Transverse colon (tissue), 4 donors: ENCODE measurements at places on chromosomes 12 and 14. TPM values are rescaled to one million over a fixed set of nuclear protein-coding genes. Genes with fewer than 3 reads are reported as not detected.

DNA sequence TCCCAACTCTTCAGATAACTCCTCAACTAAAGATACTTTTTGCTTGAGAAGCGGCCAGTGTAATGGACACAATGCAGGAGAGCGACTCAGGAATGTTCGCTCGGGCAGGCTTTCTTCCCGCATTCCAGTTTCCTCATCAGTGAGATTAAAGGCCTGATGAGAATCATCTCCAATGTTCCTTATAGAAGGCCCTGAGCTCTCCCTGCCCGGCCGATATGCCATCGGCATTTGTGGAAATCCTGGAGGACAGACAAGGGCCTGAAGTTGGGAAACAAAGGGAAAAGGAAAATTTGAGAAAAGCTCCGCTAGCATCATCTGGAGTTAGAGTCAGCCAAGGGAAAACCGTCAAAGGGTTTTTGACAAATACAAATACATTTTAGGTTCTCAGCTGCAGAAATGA, 38.0 kb upstream of the FOXN3 start:
- DNase-seq = no peak

DNA sequence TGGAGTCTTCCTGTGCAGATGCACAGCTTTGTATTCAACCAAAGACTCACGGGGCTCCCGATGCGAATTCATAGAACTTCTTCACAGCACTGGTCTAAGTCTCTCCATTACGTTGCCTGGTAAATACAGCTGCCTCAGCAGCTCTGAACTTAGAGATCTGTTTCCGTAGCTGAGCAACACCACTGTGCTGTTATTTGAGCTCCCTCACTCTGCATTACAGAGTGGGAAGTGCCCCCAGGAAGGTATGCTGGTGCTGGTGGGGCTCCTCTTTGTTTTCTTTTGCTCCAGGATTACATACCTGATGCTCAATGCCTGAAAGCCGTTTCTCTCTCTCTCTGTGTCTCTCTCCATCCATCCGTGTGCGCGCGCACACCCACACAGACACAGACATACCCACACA, 227.5 kb upstream of the RMST start:
- no peak for DNase-seq

- no peak for DNase-seq
Measured at GRCh38 chr12:116389326-116389725, 111.8 kb upstream of the MED13L start.

- DNase-seq = no peak
Measured at GRCh38 chr14:68507544-68508081, 285.3 kb downstream of the ZFP36L1 start.

POTEG gene
- not detected for total RNA-seq

LRTM2 gene
- total RNA-seq = not detected

DNA sequence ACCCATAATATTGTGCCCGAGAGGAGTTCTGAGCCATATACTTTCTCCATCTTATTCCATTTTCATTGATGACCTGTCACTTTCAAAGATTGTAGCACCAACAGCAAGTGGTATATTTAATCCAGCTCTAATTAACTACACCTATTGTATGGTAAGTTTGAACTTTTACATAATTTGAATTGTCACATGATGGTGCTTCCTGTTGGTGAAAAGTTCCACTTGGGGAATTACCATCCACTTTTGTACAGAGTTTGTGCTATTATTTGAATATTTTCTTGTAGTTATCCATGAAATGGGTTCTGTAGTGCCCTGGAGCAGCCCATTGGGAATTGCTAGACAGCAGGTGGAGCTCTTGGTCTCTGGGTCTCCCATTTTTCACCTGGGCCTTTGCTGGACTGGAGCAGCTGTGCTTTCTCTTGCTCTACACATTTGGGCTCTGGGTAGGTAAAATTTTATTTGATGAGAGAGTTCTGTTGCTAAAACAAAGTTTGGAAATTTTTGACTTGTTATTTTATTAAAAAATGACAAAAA, 3.0 kb downstream of the SMCO3 start:
- DNase-seq = peak; percentile 8

TIMM9 gene
- 158 TPM for total RNA-seq

CLEC1A gene
- total RNA-seq = 0.55 TPM

- no peak for DNase-seq
Measured at GRCh38 chr14:101098641-101099040, 195.1 kb upstream of the RTL1 start.

DNA sequence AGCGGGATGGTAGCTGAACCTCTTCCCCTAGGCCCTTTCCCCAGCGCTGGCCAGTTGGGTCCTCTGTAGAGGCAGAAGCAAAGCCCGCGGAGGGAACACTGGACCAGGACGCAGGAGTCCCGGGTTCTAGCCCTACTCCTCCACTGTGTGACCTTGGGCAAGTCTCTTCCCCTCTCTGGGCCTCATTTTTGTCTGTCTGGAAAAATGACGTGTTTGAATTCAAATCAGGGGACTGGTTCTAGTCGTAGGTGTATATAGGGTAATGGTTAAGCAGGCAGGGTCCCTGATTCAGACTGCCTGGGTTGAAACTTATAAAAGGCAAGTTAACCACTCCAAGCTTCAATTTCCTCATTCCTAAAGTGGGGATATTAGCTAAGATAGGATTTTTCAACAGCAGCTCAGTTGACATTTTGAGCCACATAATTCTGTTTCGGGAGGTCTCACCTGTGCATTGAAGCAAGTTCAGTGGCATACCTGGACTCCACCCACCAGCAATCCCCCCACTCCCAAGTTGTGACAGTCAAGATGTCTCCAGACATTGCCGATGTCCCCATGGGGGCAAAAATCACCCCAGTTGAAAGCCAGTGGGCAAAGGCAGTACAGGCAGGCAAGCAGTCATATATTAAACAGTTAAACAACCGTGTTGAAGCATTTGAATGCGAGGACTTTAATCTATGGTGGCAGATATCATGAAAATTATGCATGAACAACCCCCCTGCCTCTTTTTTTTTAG, 899 bp downstream of the TPCN1 start:
- no peak for DNase-seq

- DNase-seq = no peak
Measured at GRCh38 chr14:88233915-88234314, 89.2 kb downstream of the KCNK10 start.

GRCh38 chr14:69048456-69048855, 69.4 kb upstream of the ACTN1 start:
- DNase-seq = peak; percentile 52

GRCh38 chr12:5102261-5102789, 58.6 kb downstream of the KCNA5 start:
- no peak for DNase-seq

- no peak for DNase-seq
Measured at GRCh38 chr12:76460807-76461206, 98.8 kb downstream of the OSBPL8 start.

DNA sequence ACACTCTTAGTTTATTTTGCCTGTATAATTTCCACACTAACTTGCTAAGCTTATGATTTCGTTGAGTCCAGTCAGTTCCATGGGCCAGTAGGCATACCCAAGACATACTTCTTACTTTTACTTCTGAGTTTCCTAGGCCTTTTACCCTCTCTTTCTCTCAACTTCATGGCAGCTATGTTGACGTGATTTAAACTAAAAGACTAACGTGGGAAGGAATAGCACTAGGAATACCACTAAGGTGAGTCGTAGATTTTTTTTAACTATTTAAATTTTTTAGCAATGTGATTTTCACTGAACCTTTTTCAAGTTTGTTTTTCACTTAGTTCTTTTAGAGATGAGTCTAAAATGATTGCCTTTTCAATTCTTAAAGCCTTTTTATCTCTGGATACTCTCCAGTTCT, 793.5 kb upstream of the NOVA1 start:
- DNase-seq = no peak

- DNase-seq = no peak
Measured at GRCh38 chr12:125210104-125210755, 145.0 kb downstream of the AACS start.

TCL1A gene
- total RNA-seq = not detected

GRCh38 chr12:56995201-56995929, 11.0 kb downstream of the ZBTB39 start:
- no peak for DNase-seq

SLC8A3 gene
- total RNA-seq = 0.27 TPM

TEX52 gene
- total RNA-seq = not detected

- DNase-seq = no peak
Measured at GRCh38 chr12:109450980-109451379, 26.1 kb downstream of the KCTD10 start.

- DNase-seq = no peak
Measured at GRCh38 chr14:68273413-68273812, 453.8 kb downstream of the RAD51B start.
